Activated CD8-positive, alpha-beta memory T cell treated with anti-CD3 and anti-CD28 coated beads for 1 hour (primary cell): ENCODE measurements at places on chromosomes 5 and 9.

GRCh38 chr5:81748556-81748955 lies 2.3 kb downstream of the SSBP2 start:
- no peak for DNase-seq

- DNase-seq: no peak
These were observed 104.6 kb downstream of the DMRT2 start for GRCh38 chr9:1154739-1155138.

DNA sequence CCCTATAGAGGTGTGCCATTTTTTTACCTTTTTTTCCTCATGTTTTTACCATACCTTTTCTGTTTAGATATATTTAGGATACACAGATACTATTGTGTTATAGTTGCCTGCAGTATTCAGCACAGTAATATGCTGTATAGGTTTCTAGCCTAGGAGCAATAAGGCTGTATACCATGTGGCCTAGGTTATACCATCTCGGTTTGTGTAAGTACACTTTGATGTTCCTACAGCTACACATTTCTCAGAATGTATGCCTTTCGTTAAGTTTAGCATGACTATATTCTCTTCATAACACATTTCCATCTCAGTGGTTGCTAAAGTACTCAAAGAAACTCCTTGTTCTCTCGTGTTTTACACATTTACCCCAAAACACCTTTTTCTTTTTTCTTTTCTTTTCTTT lies 23.0 kb downstream of the UBE2D2 start:
- no peak for DNase-seq

DNA sequence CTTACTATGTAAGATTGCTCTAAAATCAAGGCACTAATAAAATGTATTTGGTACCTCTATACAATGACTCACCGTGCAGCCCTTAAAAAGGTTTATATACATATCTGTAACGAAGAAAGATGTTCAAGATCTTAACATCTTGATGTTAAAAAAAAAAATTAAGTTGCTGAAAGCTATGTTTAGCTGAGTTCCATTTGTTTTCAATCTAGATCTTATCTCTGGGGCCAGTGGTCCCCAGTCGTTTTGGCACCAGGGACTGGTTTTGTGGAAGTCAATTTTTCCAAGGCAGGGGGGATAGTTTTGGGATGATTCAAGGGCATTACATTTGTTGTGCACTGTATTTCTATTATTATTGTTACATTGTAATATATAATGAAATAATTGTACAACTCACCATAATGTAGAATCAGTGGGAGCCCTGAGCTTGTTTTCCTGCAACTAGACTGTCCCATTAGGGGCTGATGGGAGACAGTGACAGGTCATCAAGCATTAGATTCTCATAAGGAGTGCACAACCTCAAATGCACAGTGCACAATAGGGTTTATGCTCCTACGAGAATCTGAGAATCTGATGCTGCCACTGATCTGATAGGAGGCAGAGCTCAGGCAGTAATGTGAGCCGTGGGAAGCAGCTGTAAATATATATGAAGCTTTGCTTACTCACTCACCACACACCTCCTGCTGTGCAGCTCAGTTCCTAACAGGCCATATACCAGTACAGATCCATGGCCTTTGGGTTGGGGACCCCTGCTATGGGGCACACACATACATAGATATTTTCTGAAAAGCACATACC lies 27.6 kb upstream of the TSLP start:
- no peak for DNase-seq

DNA sequence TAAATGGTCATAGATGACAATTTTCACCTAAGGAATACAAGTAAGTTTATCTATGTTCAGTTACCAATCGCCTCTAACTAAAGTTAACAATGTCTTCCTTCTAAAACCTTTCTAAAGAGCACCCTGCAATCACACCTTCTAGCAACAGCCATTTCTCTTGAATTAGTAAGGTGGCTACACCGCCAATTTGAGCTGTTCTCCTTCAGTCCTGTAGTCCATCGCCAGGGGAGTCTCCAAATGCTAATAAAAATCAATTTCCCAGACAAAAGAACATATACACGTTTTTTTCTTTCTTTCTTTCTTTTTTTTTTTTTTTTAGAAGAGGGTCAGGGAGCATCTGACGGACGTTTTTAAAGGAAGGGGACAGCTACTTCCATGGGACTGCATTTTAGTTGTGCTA lies 729 bp upstream of the RORB start:
- no peak for DNase-seq

GRCh38 chr5:168766426-168766700 lies 187.2 kb upstream of the PANK3 start:
- DNase-seq: no peak

DNA sequence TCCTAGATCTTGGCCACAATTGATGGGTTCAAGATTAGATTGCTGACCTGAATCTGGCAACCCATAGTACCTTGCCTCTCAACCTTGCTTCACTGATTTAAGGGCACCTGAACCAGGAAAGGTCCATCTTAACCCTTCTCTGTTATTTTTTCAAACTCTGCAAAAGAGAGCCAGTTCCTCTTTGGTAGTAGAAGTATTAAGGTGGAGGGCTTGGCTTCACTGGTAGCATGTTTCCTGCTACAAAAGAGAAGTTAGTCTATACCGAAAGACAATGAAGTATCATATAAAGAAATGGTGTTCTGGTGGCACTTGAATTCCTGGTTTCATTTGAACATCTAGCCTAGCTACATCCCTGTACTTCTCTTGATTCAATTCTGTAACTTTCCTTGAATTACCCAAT lies 8.5 kb downstream of the ALG2 start:
- DNase-seq: no peak

GRCh38 chr5:7325975-7326913 lies 69.7 kb upstream of the ADCY2 start:
- DNase-seq: no peak
